GM12878 (cell line): ENCODE measurements at places on chromosomes 1 and 21.

GRCh38 chr1:3050603-3051002 lies 18.4 kb upstream of the PRDM16 start:
- DNase-seq: no peak

DNA sequence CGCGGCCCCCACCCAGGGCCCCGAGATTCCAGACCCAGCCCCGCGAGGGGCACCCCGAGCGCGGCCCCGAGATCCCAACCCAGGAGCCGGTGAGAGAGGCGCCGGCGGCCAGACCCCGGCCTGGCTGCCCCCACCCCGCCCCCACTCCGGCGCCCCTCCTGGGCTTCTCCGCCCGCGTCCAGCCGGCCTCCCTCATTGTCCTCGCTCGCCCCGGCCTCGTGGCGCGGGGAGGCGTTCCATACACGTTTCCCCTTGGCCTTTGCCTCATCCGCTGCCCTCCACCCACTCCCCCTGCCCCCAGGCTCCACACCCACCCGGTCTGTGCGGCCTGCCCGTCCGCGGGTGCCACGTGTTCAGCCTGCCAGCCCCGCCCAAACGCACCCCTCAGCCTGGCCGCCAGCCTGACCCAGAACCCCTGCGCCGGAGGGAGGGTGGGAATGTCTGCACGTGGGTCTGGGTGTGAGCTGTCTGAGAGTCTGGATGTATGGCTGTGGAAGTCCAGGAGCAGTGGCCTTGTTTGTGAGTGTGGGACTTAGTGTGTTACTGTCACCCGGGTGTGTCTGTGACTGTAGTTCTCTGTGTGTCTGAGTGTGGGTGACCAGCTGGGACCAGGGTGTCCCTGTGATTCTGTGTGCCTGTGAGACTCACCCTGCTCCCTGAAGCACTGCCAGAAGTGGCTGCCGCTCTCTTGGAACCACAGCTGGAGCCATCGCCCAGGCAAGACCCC lies 681 bp downstream of the B4GALT2 start:
- no peak for DNase-seq

DNA sequence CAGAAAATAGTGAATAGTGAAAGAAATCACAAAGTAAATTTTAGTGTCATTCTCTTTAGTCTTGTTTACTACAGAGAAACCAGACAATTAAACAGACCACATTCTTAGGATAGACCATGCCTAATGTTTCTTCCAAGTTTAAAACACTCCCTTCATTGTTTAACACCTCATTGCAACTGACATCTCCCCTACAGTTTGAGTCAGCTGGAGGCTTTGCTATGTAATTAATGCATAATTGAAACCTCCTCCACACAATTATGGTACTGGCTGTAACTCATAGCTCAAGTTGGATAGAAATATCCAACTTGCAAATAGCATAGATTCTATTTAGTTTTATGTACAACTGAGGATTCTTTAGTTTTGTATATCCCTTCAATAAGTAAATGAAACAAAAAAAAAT lies 35.2 kb upstream of the B3GALT2 start:
- no peak for DNase-seq

- no peak for DNase-seq
Observed at GRCh38 chr1:69406244-69406643, 161.5 kb upstream of the LRRC7 start.

- no peak for DNase-seq
Observed at GRCh38 chr1:47635597-47635996, 197.8 kb downstream of the FOXD2 start.

- DNase-seq: no peak
Observed at GRCh38 chr1:39469150-39469549, 22.3 kb upstream of the BMP8A start.

DNA sequence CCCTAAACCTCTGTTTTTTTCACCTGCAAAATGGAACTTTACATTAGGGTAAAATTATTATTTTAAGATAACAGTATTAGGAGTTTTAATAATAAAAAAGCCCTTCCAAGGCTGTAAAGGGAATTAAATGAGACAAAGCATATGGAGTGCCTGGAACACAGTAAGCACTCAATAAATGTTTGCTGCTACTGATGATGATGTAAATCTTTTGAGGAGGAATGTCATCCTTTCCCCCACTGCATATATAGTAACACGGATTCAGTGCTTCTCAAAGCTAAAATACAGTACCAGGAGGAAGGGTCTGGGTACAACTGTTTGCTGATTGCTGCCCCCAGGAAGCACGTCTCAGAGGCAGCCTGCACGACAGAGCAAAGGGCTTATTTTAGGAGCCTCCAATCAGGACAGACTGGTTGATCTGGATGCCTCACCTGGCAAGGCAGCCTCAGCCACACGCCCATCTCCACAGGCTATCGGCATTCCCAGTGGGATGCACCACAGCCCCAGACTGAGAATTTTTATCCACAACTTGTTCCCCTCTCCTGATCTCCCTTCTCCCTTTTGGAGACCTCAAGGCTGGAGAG lies 64.4 kb downstream of the GADD45A start:
- no peak for DNase-seq

DNA sequence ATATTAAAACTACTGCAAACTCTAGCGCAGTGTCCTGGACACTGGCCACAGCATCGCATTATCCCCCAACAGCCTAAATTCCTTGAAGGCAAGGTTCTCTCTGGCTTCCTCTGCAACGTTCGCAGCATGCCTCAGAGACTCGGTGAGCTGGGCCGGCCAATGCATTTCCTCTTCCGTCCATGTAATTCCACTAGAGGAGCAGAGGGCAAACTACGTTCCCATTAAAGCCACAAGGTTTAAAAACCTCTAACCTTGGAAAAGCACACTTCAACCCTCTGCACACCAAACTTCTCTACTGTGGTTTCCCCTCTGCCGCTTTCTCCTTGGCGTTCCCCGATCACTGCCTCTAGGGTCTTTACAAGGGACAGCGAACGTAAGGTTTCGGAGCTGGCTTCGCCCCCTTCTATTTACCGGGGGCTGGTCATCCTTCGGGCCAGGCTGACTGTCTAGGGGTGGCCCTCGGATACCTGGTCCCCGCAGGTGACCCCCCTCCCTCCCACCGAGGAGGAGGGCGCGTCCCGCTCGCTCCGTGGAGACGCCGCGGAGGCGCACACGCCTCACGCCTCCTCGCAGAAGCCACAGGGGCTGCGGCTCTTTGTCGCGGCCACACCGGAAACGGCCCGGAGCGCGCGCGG lies 456 bp upstream of the SMYD2 start:
- no peak for DNase-seq

- DNase-seq: no peak
Observed at GRCh38 chr1:172476218-172476811, 32.4 kb upstream of the PIGC start.
